Stimulated activated CD4-positive, alpha-beta T cell treated with anti-CD3 and anti-CD28 coated beads, TNF-alpha, amount 100 ng/mL, for 24 hours (primary cell): ENCODE measurements at places on chromosomes 3 and 15.

DNA sequence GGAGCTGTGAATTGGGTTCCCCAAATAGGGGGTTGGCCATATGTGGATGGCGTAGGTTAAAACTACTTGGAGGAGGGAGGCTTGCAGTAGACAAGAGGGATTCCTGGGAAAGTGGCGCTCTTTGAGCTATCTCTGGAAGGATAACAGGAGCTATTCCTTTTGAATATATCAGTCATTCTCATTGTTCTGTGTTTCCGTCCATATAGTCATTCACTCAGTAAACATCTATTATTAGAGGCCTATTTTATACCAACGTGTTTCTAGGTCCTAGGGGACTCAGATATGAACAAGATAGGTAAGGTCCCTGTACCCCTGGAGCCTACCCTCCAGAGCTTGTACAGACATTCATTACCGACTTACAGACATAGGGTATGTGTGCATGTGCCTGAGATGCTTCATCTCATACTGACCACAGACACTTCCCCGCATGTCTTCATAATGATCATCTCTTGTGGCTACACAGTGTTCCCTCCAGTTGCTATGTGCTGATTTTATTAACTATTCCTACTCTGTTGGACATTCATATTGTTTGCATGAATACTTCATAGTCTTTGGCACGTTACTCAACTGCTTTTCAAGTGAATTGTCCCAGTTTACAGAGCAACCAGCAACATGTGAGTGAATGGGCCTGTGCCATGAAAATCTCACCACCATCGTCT, 55.8 kb upstream of the VILL start:
- DNase-seq = no peak

- no peak for DNase-seq
Measured at GRCh38 chr3:45026957-45027356, 854 bp downstream of the CLEC3B start.

DNA sequence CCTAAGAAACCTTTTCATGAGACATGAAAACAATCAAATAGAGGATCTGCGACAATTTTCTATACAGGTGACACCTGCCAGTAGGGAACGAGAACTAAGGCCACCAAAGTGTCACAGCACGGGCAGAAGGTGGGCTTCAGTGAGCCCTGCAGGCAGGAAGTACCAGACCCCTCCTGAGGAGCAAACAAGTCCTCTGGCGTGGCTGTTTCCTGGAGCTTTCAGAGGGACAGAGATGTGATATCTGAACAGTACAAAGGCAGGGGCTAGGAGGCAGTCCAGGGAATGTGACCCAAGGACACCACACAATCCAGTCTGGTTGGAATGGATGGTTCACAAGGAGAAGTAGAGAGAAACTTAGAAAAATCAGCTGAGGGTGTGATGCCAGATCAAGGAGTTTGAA, 16.8 kb downstream of the POMGNT2 start:
- no peak for DNase-seq

GRCh38 chr3:52438579-52439425, 6.1 kb downstream of the SEMA3G start:
- DNase-seq = no peak

- DNase-seq = no peak
Measured at GRCh38 chr3:153041181-153041580, 120.8 kb upstream of the RAP2B start.

GRCh38 chr3:17747174-17747889, 4.9 kb upstream of the TBC1D5 start:
- no peak for DNase-seq

DNA sequence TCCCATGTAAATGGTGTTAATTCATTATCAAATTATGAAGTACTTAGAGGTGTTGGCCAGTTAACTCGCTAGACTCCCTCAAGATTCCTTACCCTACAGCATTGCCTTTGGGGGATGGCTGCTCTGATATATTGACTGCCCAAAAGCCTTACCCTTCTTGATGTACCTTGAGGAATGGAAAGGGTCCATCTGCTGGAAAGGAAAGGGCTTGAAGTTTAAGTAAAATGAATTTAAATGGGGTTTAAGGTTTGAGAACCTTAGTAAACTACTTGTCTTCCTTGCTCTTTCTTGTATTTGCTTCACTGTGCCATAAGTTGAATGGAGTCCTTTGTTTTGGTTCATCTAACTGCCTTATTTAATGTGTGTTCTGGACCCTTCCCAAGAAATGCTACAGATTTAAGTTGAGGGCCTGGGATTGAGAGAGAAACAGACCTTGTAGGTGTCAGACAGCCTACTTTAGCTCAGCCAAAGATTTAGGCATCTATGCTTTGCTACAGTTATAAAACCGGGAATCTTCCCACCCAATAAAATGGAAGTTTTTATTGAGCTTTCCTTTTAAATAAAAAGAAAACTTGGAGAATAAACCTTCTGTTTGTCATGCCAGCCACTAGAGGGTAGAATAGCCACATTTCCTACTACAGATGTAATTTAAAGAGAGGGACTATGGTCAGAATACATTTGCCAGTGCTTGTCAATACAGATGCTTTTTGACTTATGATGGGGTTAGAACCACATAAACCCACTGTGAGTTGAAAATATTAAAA, 25.3 kb downstream of the CMSS1 start:
- no peak for DNase-seq

- no peak for DNase-seq
Measured at GRCh38 chr15:45555934-45556608, 31.1 kb upstream of the BLOC1S6 start.

DNA sequence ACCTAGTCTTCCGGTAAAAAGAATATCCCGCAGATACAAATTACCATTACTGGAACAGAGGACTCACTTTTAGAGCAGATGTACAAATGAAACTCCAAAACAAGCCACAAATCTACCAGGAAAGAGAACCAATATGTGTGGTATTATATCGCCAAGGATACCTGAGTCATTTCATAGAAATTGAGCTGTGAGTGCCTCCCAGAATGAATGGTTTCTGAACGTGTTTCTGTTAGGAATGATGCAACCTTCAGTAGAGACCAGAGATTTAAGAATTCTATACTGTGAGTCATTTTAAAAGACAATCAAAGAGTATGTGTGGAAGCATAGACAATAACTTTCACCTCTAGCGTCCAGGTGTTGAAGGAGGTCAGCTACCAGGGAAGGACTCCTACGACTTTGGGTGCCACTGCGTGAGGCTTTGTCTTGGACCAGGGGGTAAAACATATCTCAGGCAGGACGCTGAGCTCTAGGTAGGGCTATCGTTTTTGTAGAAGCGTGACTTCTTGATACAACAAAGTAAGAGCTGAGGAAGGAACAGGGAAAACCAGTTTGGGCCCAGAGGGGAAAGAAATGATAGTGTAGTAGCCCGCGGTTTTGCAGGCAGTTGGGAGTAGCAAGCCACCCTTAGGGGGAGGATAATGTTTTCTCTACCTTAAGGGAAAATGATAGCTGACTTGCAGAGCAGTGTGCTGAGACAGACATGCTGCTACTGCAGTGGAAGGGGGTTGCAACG, 210.4 kb downstream of the TP63 start:
- no peak for DNase-seq
